ENCODE measurements at places on chromosomes 6 and 20.

GRCh38 chr6:160139420-160139851 lies 17.8 kb downstream of the SLC22A1 start:
- peak; percentile 84 for DNase-seq

- DNase-seq: peak; percentile 59
Observed at GRCh38 chr20:13922241-13922640, 68.2 kb downstream of the SEL1L2 start.

DNA sequence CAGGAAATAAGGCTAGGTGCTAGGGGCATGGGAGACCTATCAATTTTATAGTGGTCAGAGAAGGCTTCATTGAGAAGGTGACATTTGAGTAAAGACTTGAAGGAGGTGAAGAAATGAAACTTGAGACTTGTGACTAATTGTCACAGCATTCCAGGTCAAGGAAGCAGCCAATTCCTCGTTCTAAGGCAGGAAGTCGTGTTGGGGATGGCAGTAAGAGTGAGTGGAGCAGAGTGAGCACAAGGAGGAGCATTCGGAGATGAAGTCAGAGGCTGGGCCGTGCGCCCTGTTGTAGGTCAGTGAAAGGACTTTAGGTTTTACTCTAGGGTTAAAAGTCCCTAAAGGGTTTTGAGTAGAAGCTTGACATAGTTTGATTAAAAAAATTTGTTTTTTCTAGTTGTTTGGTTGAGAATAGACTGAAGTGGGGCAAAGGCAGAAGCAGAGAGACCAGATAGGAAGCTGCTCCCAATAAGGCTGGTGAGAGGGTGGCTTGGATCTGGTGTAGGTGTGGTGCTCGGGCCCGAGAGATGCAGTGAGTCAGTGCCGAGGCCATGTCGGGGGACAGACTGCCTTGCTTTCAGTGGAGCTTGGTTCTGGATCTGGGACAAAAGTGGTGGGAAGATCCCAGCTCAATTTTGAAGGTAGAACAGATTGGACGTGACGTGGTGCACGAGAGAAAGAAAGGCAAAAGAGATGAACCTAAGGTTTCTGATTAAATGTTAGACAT lies 2.6 kb upstream of the RSPH3 start:
- DNase-seq: peak; percentile 59

GRCh38 chr20:16209951-16210361 lies 363.3 kb downstream of the KIF16B start:
- peak; percentile 33 for DNase-seq

DNA sequence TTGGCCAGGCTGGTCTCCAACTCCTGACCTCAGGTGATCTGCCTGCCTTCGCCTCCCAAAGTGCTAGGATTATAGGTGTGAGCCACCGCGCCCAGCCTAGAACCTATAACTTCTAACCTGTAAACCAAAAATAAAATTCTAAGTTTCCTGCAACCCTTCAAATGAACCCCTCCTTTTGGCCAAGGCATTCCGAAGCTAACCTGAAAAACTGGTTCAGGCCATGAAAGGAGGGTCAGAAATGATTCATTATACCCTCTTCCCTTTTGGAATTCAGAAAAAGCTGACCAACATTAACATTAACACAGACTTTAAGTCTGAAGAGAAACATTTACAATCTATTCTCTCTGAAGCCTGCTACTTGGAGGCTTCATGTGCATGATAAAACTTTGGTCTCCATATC lies 165.1 kb downstream of the TINAG start:
- no peak for DNase-seq

- DNase-seq: no peak
Observed at GRCh38 chr20:15711177-15711576, 862.1 kb downstream of the KIF16B start.

- no peak for DNase-seq
Observed at GRCh38 chr20:59356662-59357165, 56.3 kb downstream of the EDN3 start.

GRCh38 chr20:54025251-54025771 lies 45.1 kb downstream of the BCAS1 start:
- DNase-seq: peak; percentile 77

DNA sequence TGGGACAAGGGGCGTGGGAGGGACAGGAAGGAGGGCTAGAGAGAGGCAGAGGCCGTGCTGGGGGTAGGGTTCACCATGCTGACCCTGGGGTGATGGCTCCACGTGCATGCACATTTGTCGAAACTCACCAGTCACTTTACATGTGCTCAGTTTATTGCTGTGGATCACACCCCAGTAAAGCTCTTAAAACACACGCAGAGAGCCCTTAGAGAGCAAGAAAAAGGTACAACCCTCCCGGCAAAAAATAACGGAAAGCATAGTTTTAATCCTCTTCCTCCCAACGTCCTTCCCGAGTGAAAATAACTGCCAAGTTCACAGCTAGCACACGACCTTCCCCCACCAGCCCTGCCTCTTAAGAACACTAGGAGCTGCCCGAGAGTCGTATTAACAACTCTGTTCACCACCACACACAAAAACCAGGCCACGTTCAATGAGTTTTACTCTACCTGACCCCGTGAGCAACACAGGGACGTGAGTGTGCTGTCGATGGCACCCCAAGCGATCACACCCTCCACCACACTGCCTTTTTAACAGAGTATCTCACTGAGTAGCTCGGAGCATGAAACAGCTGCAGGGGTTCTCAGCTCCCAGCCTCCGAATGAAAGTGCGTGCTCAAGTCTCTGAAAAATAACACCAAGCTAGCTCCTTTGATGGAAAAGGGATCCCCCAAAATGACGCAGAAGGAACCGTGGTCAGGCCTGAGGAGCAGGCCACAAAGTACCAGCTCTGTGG lies 39.7 kb downstream of the TAF4 start:
- DNase-seq: peak; percentile 90

DNA sequence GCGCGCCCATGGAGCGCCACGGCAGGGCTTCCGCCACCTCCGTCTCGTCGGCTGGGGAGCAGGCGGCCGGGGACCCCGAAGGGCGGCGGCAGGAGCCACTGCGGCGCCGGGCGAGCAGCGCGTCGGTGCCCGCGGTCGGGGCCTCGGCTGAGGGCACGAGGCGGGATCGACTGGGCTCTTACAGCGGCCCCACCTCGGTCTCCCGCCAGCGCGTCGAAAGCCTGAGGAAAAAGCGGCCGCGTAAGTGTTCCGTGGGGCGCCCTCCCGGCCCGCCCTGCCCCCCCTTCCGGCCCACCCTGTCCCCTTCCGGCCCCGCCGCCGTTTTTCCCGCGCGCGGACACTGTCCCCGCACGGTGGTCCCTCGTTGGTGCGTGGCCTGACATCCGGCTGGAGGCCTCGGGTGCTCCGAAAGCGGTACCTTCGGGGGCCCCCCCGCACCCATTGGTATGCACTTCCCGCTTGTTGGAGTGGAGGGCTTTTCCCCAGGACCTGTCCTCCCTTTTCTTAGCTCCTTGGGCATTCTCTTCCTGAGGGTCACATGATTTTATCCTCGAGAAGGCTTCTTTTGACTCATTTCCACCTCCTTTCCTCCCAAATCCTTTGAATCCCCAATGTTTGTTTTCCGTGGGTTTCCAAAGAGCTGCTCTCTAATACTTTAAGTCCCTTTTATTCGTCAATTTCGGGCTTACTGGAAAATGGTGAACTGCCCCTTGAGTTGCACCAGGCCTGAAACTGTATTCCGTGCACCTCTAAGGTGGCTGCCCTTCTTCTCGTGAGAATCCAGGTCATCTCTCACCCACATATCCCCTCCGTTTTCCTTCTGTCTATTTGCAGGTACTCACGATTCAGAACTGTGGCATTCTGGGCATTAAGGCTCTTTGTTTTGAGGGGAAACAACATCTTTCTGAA lies 556 bp downstream of the PANK2 start:
- peak; percentile 48 for DNase-seq

DNA sequence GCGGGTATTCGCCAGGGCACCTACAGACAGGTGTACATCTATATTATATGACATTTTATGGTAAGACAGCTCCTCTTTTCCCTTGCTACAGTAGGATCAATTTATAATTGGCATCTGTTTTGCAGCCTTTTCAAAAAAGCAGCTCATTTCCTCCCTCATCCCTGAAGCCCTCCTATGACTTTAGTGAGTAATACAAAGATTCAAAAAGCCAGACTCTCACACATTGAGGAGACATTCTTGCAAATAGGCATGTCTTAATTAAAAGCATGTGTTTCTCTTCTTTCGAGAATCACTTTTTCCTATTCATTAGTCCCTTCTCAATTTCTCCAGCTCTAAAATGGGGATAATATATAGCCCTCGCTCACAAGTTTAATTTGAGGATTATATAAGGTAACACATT lies 283.4 kb downstream of the TBC1D7 start:
- no peak for DNase-seq

Data from GM23248 (cell line).